ENCODE measurements at places on chromosomes 1 and 21. TPM values are rescaled to one million over a fixed set of nuclear protein-coding genes. Genes with fewer than 3 reads are reported as not detected.

FAM78B gene
- total RNA-seq: not detected

DNA sequence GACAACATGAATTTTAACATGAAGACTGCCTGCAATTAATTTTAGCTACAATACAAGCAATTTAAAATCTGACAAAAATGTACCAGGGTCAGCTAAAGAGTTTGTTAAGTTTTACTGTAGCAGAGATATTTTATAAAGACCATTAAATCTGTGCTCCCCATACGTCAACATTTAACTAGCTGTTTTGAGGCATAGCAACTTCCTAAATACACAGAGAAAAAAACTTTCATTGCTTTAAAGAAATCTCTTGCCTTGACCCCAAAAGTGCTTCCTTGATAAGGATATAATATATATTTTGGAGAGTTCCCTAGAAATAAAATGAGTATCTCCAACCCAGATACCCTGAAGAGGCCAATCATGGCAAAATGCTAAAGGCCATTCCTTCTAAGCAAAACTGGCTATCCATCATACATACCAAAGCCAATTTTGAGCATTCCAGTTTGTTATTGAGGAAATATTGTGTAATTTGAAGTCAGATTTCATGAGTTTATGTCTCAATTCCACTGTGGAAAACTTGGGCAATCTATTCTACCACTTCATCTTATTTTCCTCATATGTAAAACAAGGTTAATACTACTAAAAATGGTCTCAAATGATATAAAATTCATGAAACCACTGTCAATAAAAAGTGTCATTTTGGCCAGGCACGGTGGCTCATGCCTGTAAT is 19.1 kb downstream of the ASPM start:
- no peak for DNase-seq

DNA sequence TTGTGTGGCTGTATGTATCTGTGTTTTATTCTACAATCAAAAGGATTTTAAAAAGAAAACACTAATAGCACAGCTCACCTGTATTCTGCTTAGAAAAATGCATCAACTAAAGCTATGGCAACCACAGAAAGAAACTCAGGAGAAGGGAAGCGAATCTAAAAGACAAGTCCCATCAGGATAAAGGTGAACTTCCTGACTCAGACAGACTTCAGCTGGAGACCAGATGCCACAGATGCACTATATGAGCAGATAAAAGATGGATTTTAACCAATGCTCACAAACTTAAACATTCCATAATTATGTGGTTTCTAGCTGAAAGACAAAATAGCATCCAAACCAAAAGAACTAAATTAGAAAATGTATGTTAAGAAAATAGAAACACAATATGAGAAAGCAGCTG is 231.0 kb downstream of the RERE start:
- no peak for DNase-seq

DNA sequence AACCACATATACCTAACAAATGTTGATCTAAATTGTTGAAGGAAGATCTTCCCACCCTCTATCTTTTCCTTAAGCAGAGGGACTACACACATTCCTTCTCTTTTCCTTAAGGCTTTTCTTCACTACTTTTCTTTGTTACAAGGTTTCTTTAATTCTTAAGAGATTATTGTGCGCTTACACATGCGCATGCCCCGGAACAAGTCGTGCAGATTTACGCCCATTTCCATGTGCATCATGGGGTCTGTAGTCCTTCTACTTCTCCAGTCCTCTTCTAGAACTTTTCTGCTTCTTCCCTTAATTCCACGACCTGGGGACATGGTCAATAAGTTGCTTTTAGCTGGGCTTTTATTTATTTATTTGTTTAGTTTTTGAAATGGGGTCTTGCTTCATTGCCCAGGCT is 1.7 kb upstream of the CHRNB2 start:
- DNase-seq: no peak

DNA sequence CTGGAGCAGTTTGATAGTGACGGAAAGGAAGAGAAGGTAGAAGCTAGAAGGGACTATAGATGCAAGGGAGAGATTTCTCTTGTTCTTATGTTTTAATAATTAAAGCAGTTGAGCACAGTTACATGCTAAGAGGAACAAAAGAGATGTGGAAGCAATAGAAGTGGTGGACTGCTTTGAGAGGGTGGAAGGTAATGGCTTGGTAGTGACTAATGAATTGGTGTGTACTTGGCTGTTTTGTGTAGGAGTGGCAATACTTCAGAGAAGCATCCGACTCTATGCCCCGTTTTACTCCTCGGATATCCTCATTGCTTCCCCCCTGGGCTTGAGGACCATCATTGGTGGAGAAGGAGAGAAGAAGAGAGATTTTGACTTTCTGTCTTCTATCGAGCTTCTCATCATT is 12.8 kb downstream of the UTP25 start:
- DNase-seq: no peak
